Amygdala (tissue), 56 donors: ENCODE measurements at places on chromosomes 3 and 15.

DNA sequence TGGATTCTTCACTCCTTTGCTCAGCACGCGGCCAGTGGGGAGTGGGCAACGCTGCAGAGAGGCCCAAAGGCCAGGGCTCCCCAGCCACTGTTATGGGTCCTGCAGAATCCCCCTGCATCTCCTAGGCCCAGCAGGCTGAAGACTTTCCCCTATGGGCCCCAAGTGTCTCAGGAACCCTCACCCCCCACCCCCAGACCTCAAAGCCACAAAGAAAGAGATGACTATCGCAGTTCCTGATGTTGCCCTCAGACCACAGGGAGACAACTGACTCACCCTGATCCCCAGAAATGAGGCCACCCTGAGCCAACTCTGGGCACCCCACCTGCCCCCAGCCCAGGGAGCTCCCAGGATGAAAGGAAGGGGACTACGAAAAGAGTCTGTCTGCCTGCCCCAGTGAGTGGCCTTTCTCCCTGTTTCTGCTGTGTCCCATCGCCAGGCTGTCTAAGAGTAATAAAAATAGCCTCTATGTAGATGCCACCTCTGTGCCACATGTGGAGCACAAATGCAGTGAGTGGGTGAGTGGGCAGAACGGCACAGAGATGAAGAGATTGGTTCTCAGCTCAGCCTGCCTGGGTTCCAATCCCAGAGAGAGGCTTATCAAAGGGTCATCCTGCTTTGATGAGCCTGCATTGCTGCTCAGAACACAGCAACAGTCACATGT is 283.0 kb downstream of the UACA start:
- no peak for DNase-seq

DNA sequence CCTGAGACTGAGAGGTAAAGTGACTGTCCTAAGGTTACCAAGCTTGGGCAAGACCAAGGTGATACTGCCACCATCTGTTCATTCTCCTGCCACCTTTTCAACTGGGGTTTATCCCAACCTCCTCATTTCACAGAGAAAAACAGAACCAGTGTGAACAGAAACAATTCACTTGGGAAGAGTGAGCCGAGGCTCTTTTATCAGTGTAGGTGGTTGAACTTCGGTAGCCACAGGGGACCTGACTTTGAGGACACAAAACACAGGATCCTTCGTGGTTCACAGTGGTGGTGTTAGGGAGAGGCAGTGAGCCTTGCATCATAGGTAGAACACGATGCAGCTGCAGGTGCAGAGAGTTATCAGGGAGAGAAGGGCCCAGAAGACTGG is 72.8 kb upstream of the ICE2 start:
- DNase-seq = no peak

GRCh38 chr3:176584413-176585176 is 612.7 kb downstream of the TBL1XR1 start:
- DNase-seq = no peak

GRCh38 chr3:126511291-126511690 is 6.3 kb downstream of the UROC1 start:
- no peak for DNase-seq

DNA sequence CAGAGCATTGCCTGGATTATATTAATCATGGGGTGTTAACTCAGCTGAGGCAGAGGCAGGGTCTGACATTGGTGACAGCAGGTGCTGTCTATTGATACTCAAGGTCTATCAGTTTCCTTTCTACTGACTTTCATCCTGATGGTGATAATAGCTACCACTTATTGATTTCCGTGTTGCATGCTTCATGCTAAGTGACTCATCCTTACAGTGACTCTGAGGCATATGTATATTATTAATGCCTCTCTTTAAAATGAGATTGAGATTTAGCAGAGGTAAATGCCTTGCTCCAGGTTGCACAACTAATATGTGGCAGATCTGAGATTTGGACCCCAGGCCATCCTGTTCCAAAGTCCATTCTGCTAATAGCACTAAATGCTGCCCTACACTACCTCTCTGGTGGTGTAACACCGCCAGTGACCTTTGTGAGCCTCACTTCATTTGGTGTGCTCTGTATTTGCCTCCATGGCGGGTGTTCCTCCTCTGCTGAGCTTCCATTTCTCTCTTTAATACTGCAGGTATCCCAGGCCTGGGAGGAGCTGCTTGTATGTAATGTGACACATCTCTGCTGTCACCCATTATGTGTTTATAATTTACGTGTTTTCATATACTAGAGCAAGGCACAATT is 50.4 kb downstream of the GPR171 start:
- no peak for DNase-seq
